GM12891 (cell line): ENCODE measurements at places on chromosomes 2 and 18.

GRCh38 chr2:84942166-84942565 is 28.8 kb upstream of the KCMF1 start:
- no peak for DNase-seq

- DNase-seq: no peak
Measured at GRCh38 chr18:22285361-22286140, 116.2 kb downstream of the GATA6 start.

DNA sequence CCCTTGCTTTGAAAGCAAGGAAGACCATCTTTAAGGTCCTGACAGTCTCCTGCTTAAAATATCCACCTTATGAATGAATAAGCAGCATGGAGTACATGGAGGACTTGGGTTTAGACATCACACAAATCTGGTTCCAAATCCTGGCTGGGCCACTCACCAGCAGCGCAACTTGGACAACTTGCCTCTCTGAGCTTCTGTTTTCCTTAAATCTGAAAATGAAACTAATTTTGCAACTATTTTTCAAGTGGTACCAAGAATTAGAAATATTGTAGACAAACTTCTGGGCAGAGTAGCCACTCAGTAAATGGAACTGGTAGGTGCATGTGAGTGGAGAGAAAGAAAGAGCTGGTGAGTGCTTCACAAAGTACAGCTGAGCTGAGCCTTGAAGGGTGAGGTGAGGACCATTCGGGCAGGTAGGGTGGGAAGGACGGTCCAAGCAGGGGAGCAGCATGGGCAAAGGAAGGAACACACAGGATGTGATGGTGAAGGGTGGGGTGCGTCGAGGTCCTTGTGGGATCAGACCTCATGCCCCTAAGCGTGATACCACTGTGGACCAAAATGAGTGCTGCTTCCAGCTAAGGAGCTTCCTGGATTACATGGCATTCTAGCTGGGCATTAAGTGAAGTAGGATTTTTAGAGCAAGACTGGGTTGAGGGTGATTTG is 14.4 kb upstream of the TET3 start:
- DNase-seq: no peak

- DNase-seq: no peak
Measured at GRCh38 chr18:78953566-78953965, 26.1 kb upstream of the SALL3 start.

DNA sequence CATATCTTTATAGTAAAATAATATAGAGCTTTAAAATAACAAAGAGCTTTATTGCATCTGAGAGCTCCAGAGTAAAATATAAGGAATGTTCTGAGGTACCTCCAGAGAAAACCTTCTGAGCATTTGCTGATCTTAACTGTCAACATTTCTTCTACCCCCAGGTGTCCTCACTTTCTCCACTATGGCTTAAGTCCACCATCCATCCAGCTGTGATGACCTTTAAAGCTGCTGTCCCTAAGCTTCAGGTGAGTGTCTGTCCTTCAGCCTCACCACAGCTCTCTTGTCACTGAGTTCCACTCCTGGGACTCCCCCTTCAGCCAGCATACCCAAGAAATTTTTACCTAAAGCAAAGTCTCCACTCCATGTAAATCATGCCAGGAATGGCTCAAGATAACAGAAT is 137.9 kb downstream of the MYO5B start:
- DNase-seq: no peak

- DNase-seq: no peak
Measured at GRCh38 chr2:235070063-235070706, 118.4 kb downstream of the SH3BP4 start.

GRCh38 chr2:163752267-163752666 is 16.5 kb upstream of the FIGN start:
- no peak for DNase-seq

- DNase-seq: no peak
Measured at GRCh38 chr2:186515376-186515775, 29.3 kb downstream of the ZC3H15 start.

- DNase-seq: no peak
Measured at GRCh38 chr2:19982268-19982667, 7.6 kb downstream of the WDR35 start.

- DNase-seq: no peak
Measured at GRCh38 chr2:217431577-217432269, 571.1 kb downstream of the TNS1 start.

DNA sequence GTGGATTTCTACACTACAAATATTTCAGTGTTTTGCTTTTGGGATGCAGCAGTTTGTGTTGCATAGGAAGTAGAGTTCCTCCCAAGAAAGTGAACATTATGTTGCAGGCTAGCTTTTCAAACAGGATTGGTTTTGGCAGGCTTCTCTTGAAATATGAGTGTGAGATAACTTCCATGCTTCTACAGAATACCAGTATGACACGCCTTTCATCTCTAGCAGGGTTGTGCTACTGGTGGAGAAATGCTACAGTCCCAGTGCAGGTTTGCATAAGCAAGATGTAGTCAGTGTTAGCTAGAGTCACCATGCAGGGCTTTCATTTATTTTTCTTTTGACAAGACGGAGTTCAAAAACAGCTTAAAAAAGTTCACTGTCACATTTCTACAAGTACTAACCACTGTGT is 17.1 kb upstream of the CAVIN2 start:
- DNase-seq: no peak

DNA sequence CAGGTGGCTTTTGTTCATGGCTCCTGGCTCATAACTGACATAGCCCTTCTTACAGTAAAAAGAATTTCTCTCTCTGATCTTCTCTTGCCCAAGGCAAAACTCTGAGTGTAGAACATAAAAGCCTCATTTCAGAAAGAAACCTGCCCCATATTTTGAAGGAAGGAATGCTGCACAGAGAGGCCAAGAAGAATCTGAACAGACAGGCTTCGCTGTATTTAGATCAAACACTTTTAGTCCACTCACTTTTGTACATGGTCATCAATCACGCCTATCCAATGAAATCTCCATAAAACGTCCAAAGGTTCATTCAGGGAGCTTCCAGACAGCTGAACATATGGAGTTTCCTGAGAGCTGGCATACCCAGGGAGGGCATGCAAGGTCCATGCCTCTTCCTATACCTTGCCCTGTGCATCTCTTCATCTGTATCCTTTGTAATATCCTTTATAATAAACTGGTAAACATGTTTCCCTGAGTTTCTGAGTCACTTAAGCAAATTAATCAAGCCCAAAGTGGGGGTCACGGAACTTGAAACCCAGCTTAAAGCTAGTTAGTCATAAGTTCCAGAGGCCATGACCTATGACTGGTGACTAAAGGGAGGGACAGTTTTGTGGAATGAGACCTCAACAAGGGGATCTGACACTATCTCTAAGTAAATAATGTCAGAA is 62.5 kb upstream of the TMEM247 start:
- no peak for DNase-seq

- DNase-seq: no peak
Measured at GRCh38 chr2:30577151-30577550, 130.1 kb downstream of the LCLAT1 start.

GRCh38 chr2:237315170-237315828 is 98.7 kb downstream of the COL6A3 start:
- no peak for DNase-seq

- no peak for DNase-seq
Measured at GRCh38 chr2:54483426-54483825, 27.3 kb downstream of the SPTBN1 start.

DNA sequence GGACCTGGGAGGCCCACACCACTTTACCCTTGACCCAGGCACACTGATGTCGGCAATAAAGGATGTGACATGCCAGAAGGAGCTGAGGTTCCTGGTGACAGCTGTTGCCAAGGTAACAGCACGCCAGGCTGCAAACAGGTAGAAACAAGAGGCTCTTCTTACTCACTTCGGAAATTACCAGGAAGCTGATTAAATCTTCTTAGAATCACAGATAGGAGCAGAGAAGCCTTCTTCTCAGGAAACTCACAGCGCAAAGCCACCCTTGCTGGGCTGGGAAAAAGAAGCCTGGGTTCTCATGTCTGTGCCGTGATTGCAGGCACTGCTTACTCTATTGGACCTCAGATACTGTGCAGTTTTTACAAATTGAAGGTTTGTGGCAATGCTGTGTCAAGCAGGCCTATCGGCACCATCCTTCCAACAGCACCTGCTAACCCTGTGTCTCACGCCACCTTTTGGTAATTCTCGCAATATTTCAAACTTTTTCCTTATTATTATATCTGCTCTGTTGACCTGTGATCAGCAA is 61.0 kb upstream of the TAF1B start:
- DNase-seq: no peak

DNA sequence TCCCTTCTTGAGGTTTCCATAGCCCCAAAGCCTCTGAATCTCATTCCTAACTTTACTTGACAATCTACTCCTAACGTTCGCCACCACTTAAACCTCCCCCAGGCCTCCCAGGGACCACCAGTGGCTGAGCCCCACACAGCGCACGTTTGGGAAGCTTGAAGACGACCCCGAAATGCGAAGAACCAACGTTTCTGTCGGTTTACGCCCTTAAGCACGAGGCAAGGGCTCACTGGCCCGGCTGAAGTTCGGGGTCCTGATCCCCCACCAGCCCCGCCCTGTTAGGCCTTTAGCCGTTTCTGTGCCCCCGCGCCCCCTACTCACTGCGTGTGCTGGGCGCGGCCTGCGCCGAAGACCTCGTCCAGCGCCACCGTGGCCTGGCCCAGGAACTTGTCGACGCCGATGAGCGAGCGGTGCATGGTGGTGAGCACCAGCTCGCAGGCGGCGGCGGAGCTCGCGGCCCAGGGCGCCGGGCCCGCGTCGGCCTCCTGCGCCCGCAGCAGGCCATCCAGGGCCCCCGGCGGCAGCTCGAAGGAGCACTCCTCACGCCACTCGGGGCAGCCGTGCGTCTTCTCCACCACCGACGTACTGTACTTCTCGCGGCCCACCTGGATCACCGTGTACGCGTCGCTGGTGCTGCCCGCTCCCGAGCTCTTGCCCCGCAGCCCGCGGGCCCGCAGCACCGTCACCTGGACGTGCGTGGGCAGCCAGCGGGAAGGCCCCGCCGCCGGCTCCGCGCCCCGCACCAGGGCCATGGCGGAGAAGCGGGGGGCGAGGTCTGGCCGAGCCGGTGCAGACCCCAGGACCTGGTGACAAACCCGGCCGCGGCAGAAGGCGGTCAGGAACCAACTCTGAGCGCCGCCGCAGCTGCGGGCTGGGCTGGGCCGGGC is 479 bp downstream of the RAB11FIP5 start:
- DNase-seq: no peak

DNA sequence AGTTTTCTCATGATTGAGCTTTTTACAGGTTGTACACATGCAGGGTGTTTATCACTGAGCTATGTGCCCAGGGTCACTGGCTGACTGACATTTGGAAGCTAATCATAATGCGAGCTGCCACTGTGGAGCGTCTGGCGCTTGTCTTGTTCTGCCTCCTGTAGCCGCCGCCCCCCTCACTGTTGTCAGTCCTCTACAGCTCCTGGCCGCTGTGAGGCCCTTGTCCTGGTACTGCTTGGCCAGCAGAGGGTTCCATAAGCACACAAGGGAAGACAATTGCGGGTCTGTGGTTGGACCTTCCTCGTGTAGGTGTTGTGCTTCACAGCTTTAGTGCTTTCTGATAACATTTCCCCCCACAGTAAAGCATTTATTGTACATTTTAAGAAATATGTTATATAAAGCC is 105.6 kb upstream of the LDLRAD4 start:
- no peak for DNase-seq

DNA sequence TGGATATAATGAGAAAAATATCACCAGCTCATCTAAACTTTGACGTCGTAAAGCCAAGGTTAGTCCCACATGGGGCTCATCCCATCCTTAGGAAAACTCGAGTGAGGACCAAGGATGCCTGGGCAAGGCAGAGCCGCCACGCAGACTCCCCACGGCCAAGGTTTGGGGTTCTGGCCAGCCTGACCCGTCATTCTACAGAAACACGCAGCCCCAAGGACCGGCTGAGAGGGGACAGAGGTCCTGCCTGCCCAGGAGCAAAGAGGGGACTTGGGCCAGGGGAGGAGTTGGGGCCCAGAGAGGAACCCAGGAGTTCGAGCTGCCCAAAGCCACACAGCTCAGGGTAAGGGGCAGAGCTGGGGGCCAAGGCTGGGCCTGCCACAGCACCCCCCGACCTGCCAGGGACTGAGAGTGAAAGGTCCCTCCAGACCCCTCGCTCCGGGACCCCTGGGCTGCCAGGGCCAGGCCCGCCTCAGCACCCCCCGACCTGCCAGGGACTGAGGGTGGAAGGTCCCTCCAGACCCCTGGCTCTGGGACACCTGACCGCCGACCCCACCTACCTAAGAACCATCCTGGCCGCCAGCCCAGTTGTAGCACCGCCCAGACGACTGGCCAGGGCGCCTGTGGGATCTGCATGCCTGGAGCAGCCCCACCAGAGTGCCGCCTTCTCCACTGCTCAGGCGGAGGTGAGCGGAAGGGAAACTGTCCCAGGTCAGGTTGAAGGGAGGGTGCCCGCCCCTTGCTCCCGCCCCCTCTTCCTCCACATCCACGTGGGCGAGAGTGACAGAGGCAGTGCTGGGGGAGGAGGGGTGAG is at the start of gene PDCD1:
Gene PDCD1 (minus strand): TSS at position 689 of the 811 bp plus-strand sequence. CDS start 56 bp downstream, at position 633.
- peak; percentile 92 for DNase-seq

DNA sequence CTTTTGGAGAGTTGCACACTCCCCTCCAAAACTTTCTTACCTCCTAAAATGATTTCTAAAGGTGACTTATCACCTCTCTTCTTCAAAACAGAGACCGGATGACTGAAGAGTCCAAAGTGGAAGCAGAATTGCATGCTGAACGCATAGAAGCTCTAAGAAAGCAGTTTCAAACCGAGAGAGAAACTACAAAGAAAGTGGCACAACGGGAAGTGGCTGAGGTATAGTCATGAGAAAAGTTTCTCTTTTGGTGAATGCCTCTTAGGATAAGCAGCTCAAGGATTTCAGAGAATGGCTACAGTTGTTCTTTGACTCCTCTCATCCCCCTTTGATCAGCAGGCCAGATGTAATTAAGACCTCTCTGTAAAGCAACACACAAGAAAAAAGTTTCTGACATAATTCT is 73.6 kb downstream of the GTF3C3 start:
- DNase-seq: no peak

DNA sequence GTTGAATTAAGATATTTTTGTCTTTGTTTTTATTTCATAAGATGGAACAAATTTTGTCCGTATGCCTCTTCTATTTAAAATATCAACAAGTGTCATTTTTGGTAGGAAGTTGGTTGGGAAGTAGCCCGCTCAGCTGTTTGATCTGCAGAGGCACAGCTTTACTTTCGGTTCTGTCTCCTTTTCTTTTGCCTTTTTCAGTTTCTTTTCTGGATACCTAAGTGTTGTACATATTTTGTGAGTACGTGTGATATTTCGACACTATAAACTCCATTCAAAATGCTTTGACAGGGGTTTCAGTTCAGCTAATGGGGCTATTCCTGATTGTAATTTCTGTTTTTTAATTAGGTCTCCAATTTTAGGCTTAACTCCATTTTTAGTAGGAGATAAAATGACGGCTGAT is 1785.0 kb upstream of the LRRTM1 start:
- no peak for DNase-seq

- no peak for DNase-seq
Measured at GRCh38 chr18:59072727-59073421, 66.8 kb upstream of the SEC11C start.
